ENCODE measurements at places on chromosomes 5 and 9.

GRCh38 chr5:21686706-21687105 is 1166.4 kb downstream of the CDH12 start:
- DNase-seq, result no peak

DNA sequence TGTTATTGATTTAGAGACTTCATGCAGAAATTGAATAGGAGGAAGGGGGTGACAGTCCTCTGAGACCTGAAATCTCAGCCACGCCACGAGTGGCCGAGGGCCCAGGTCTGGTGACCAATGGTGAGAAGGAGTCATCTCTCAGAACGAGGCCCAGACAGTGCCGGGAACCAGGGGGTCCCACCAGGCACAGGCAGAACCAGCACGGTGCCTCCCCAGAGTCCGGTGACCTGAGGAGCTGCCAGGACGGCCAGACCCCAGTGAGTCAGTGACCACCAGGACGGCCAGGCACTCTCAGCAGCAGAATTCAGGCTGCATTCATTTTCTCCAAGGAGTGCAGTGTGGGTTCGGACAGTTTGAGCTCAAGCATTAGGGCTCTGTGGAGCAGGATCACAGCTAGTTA is 43.8 kb upstream of the NKD2 start:
- DNase-seq, result no peak

DNA sequence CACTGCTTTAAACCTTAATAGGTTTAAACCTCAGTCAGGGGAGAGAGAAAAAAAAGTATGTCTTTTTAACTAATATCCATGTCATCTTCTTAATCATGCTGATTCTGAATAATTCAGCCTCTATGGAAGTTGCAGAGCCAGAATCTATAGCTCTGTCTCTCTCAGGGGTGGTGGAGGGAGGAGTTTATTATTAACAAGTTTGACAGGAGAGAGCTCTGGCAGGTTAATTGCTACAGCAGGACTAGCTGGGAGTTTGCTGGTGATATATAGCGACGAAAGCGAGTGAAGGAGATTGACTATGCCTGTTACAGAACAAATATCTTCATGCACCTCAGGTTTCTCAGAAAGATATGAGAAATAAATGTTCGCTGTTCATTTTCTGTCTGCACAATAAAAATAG is 586.4 kb downstream of the TLE4 start:
- no peak for DNase-seq

DNA sequence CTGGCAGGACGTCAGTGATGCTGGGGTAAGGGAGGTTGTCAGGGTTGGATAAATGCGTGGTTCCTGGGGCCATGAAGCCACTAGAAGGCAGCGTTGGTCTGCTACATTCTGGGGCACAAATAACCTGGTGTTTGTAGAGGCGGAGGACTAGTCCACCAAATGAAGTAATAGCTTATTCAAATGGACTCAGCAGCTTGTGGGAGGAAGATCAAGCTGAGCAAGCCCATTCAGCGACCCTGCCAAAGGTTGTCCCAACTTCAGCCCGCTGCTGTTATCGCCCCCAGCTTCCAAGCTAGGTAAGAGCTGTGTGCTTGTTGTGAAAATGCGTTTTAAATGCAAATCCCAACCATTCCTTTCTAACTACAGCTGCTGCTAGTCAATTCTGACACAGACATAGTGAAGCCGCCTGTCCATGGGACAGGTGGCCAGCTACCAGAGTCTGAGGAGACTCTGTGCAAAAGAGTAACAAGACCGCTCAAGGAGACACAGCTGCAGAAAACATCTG is 7.6 kb upstream of the FAM240B start:
- DNase-seq, result no peak

DNA sequence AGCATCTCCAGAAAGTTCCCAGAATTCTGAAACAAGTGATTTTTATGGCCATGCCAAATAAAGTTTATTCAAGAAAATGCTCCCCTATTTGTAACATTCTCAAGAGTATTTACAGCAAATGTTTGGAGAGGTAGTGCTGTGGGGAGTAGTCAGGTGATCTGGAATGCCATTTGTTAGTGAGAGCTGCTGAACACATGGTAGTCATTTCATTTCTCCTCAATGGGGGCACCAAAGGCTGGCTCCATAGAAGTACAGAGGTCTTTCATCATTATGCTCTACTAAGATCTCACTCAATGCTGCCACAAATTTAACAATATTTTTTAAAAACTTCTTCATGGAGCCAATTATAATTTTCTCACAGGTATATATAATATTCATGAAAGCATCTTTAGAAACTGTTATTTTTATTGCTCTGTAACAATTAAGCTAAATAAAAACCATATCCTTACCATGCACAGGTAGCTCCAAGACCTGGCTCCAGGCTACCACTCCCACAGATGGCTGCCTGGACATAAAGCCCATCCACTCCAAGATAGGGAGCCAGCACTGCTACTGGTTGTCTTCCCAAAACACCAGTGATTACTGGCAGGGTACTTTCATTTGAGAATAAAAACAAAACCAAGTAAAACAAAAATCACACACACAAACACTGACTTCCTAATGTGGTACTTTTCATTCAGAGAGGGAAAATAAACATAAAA is 200.8 kb downstream of the PLK2 start:
- DNase-seq, result no peak

GRCh38 chr9:97315550-97315949 is 8.1 kb downstream of the CCDC180 start:
- no peak for DNase-seq

DNA sequence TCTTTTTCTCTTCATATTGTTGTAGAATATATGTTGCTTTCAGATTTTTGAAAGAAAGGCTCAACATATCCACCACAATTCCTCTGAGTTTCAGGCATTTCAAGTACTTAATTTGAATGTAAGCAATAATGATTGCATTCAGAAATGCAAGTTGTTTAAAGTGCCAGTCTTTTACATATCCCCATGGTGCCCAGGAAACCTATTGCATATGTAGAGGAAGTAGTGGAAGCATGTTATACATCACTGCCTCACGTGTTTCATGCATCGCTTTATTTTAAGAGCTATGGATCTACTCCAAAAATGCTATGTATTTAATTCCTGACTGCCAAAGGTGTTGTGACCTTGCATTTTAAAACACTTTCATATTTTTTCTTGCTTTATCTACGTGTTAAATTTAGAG is 28.1 kb downstream of the CPEB4 start:
- DNase-seq, result no peak

DNA sequence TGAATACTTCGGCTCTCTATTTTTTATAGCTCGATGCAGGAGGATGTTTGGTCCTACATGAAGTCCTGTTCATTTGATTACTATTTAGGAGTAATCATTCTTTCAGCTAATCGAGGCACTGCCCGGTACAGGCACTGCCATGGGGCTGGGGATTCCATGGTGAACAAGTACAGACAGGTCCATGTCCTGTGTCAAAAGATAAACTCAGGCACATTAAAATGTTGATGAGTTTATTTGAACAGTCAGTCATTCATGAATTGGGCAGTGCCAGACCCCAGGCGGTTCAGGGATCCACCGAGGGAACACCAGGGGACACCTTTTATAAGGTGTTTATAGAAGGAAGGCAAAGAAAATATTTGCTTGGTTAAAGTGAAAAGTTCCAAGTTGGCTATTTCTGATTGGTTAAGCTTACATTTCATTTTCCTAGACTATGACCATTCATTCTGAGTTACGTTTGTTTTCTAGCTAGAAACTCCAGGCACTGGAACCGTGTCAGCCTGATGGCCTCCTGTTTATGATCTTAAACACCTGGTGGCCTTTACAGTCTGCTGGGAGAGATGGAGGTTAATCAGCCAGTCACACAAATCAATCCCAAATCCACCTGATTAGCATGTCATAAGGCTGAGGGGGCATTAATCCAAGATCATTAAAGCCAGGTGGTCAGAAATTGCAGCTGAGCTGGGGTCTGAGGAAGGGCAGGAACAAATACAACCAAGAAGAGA is 47.0 kb upstream of the TDRD7 start:
- DNase-seq, result no peak

- DNase-seq, result no peak
These were observed 61.3 kb upstream of the RNF38 start for GRCh38 chr9:36461323-36461722.

DNA sequence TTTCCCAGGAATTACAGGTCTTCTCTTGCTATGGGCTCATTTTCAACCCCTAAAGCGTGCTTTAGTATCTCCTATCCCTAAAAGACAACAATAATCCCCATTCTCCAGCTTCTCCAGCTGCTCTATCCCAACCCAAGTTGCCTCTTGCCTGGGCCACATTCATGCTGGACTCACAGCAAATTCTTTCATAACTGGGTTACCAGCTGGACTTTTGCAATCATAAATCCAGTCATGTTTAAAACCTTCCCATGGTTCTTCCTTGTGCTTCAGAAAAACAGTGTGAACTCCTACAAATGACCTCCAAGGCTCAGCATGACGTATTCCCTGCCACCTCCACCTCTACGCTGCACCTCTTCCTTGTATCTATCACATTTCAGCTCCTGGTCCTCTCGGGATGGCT is 346.9 kb downstream of the GADD45G start:
- DNase-seq, result no peak

- DNase-seq, result no peak
These were observed 28.7 kb downstream of the GFRA3 start for GRCh38 chr5:138245717-138246116.

DNA sequence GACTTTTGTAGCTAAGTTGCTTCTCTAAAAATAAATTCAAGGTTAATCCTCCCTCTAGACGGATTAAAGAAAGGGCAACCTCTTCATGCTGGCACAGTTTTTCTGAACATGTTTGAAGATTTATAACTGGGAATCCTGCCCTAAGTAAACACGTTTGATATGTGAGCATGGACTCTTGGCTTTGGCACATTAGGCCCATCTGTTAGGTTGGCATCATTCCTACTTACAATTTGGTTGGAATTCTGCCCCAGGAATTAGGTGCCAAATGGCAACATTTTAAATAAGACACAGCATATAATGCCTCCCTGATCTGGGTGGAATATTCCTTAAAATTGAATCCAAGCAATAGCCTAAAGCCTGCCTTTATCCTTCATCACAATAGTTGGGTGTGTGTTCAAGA is 372.3 kb upstream of the CDH18 start:
- DNase-seq, result no peak

DNA sequence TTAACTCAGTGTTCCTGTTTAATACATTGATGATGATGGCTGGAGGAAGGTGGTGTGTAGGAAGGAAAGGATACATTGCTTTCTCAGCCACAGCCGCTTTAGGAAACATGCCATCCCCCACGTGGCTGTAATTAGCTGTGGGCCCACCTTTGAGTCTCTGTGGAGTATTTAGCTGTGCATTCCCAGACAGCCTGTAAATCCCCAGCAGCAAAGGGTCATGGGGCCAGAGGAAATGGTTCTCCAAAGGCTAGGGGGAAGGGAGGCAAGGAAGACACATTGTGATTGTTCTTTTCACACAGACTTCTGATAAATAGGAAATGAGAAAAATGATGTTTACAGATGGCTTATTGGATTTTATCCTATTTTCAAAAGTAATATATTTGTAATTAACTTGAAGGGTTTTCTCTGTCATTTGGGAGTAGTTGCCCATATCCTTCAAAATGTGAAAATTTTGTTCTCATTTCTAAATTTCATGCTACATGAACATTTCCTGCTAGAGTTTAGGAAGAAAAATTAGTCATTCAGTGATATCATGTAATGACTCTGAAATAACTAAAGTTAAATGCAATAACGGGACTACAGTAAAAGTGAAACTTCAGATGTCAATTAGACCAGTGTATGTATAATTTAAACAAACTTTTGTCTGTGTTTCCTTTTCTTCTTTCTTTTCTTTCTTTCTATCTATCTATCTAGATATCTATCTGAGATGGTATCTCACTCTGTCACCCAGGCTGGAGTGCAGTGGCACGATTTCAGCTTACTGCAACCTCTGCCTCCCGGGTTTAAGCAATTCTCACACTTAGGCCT is 24.3 kb upstream of the F2R start:
- DNase-seq, result no peak

- no peak for DNase-seq
These were observed 26.9 kb downstream of the GOLM1 start for GRCh38 chr9:86072394-86072877.

DNA sequence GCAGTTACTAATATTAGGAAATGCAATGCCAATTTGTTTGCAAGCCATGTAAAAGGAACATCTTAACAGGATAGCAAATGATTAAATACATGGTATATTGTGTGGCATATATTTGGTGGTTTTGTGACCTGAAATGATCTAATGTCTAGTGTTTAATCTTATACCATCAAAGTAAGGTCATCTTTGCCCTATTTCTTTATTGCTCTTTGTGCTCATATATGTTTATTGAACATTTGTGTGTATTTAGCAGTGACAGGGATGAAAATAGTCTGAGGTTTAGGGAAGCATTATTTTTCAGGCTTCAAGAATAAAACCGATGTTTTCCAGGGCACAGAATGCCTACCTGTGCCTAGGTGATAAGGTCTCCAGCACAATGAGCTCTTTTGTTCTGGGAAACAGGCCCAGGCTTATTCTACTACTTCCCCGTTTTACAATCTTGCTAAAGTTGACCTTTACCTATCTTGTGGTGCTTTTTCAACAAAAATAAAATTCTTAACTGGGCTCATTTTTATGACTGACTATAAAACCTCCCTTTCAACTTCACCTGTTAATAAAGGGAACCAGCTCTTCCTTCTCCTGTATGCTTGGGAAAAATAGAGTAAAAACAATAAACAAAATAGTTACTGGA is 105.6 kb upstream of the ANKH start:
- no peak for DNase-seq

DNA sequence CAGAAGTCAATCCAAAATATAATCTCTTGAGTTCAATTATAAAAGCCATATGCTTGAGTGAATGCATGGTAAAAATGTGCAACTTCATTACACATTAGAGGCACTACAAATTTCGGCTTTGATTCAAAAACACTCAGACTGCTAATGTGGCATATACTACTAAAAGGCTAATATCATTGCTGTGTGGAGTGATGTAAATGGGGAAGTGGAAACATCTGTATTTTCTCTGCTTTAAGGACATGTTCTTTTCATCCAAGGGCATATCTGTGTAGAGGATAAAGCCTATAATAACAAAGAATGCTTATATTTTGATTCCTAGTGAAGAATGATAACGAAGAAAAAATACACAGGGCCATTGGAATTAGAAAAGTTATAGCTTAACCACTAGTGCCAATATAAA is 643.9 kb upstream of the ZNF608 start:
- no peak for DNase-seq
